Activated CD8-positive, alpha-beta memory T cell treated with anti-CD3 and anti-CD28 coated beads, Interleukin-2, amount 50 U/mL, for 4 hours (primary cell): ENCODE measurements at places on chromosomes 1 and 21.

- DNase-seq = no peak
These were observed 4.8 kb upstream of the ASB17 start for GRCh38 chr1:75937034-75937433.

DNA sequence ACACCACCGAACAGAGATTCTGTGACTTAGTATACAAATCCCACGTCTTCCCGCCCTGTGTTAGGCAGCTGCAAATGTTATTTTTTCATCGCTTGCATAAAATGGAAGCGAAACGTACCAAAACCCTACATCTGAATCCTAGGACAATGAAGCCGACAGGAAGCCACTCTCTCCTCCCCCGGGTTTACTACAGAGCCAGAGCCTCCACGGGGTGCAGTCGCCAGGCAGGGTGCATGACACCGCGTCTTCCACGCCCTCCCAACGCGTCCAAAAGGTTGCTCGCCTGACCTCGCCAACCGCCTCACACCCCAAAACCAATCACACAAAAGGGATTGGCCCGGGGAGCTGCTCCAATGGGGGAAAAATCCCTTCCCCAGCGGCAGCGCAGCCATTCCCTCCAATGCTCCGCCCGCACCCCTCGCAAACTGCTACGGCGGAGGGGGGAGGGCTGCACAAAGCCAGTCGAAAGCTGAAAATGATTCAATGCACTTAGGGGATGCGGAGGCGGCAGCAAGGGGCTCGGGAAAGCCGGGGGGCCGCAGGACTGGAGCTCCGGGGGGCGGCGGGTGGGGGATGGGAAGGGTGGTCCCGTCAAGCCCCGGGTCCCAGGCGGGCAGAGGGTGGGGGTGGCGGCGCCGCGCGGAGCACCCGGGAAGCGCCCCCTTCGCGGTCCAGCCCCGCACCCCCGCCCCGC is 701 bp downstream of the CEP170 start:
- DNase-seq = peak; percentile 56

GRCh38 chr21:16473988-16474387 is 744.2 kb downstream of the USP25 start:
- DNase-seq = no peak

DNA sequence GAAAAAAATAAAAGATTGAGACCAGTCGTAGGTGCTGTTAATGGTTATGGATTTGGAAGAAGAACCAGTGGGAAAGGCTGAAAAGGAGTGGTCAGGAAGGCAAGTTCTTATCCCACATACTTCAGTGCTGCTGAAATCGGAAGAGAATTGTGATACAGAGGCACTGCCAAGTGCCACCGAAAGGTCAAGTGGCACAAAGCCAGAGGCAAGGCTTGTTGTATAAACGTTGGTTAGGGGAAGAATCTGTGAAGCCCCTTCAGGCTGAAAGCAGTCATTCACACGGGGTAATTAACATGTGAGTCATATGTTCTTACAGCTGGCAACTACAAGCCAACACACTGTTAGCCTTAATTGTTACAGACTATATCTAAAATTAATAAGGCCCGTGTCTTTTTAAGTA is 48.8 kb downstream of the ZBTB40 start:
- DNase-seq = no peak

GRCh38 chr1:63976006-63976405 is 202.2 kb downstream of the ROR1 start:
- no peak for DNase-seq

DNA sequence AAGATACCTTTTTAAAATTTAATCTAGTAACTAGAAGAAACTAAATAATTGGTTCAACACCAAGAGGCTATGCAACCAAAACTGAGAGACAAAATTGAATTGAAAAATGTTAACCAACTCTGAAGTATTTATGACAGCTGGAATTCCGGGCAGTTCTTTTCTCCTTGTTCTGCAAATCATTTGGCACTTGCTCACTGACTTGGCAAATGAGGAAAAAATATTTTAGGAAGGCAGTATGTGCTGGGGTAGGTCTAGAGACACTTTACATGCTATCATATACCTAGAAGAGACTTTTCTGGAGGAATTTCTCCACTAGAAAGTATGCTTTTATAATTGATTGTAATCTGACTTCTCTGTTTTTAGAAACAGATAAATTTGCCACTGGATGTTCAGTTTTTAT is 22.1 kb upstream of the SH3D21 start:
- no peak for DNase-seq

DNA sequence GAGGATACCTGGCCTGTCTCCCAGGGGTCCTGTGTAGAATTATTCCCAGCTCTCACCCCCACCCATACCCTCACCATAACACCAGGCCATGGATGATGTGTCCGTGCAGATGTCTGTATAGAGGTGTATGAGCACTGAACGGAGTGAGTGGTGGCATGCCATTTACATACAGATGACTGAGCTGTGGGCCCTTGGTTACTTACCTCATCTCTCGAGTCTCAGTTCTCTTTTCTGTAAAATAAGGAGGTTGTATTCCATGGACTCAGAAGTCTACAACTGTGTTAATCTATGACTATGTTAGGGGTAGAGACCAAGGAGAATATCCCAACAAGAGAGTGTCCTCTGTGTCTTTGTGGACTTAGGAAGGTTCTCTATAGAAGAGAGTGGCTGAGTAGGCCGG is 65.6 kb upstream of the CD1D start:
- no peak for DNase-seq

DNA sequence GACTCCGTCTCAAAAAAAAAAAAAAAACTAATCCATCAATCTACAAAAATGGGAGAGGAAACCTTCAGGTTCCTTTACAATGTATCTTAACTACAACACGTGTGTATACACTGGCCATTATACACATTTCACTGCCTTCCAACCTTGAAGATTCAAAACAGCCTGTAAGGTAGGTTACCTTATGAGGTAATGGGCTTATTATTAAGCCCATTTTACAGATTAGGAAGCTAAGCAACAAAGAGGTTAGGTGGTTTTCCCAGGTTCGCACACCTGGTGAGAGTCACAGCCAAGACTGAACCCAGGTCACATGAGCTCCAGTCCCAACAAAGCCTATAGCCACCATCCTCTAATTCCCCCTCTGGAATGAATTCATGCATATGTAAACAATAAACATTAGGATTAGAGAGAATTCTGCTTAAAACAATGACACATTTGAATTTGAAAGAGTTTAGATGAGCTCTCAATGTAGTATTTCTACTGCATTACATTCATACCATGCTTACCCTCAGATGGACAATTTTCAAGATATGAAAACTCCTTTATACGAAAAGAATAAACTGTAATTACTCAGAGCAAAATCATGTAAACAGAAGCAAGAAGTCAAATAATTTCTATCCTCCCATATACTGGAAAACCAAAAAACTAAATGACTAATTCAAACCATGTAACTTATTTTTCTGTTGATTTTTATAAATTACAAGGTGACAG is 54.8 kb downstream of the EIF4G3 start:
- DNase-seq = no peak

- DNase-seq = peak; percentile 64
These were observed 26.8 kb upstream of the CRNN start for GRCh38 chr1:152440635-152441471.

DNA sequence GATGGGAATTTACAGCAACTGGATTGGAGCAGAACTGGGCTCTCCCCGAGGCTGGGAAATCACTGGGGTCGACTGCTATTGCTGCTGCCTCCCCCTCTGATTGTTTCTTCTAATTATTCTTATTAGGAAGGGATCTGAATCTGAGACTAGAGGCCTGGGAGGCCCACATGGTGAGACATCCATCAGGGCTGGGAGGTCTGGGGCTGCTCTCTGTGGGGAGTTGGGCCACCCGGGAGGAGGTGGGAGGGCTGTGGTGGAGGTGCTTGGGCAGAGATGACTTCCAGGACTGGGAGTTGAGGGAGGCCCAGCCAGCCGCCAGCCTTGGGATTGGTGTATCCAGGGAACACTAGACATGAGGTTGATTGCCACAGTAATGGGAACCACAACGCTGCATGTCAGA is 247.9 kb downstream of the GRIK3 start:
- DNase-seq = no peak

DNA sequence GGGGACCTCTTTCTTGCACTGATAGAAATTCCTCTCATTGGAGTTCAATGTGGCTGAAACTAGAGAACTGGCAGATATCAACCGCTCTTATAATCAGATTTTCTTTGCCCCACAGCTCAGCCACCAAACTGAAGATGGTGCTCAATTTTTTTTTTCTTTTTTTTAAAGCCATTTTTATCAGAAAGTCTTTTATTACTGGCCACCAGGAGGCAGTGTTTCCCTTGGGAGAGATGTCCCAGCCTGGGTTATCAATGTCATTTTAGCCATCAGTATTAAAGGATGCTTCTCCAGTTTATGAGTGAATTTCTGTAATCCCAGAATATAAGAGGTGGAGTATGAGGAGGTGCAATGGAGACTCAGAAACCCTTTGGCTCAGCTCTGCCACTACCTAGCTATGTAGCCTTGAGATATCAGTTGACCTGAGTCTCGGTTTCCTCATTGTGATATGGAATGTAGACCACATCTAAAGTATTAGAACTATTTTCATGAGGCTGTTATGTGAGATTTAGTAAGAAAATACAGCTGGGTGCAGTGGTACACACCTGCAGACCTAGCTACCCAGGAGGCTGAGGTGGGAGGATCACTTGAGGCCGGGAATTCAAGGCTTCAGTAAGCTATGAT is 27.6 kb downstream of the CD244 start:
- DNase-seq = peak; percentile 54

- DNase-seq = no peak
These were observed 460.1 kb upstream of the RUNX1 start for GRCh38 chr21:35509001-35509704.

- DNase-seq = no peak
These were observed 2.2 kb downstream of the TACSTD2 start for GRCh38 chr1:58574816-58575215.

GRCh38 chr1:179951383-179952144 is 3.0 kb upstream of the CEP350 start:
- no peak for DNase-seq

DNA sequence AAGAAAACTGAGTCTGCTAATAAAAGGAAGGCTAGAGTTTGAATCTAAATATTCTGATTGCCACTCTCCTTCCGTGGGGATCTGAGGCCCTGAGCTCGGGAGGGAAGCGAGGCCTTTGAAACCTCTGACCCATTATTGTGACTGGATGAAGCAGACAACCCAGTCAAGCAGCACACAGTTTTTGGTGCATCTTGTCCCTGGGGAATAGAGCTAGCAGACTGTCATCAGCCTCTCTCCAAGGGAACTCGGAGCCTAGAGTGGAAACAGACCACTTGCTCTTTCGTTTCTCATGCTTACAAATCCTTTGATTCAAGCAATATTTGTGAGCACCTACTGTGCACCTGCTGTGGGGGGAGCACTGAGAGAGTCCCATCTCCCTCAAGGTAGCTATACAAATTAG is 133.2 kb upstream of the KLHDC7A start:
- DNase-seq = no peak

- DNase-seq = no peak
These were observed 99.4 kb downstream of the VAV3 start for GRCh38 chr1:107865627-107866026.

- DNase-seq = no peak
These were observed 22.2 kb upstream of the KIF1B start for GRCh38 chr1:10188133-10188650.

DNA sequence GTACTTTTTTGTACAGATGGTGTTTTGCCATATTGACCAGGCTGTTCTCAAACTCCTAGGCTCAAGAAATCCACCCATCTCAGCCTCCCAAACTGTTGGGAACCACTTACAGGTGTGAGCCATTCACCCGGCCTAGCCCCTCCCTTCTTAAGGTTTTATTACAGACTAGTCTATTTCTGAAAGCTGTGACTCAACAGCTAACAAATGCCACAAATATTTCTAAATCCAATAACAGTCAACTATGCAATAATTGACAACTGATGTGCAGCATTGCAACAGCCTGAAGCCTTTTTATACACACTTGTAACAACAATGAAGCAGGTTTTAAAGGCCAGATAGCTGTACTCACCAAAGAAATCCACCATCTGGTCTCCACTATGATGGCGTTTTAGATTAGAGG is 51.4 kb downstream of the GRIK1 start:
- DNase-seq = no peak

DNA sequence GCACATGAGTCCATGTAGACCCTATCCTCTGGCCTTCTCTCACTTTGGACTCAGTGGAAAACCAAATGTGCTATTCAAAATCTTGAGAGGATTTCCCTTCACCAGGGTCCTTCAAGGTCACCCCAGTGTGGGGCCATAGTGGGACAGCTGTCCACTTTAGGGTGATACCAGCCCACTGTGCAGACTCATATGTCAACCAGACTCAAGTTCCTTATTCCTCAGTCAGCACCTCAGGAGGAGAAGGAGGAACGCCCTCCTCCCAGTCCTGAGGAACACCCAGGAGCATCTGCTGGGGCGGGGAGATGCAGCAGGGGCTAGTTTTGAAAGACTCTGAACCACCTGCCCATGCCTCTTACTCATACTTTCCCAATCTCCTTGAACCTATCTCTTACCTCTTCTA is 340.9 kb downstream of the MATN1 start:
- no peak for DNase-seq

- DNase-seq = no peak
These were observed 361.1 kb downstream of the HHAT start for GRCh38 chr1:210689826-210690225.

- DNase-seq = no peak
These were observed 81.1 kb upstream of the ATP1B1 start for GRCh38 chr1:169025412-169025811.

DNA sequence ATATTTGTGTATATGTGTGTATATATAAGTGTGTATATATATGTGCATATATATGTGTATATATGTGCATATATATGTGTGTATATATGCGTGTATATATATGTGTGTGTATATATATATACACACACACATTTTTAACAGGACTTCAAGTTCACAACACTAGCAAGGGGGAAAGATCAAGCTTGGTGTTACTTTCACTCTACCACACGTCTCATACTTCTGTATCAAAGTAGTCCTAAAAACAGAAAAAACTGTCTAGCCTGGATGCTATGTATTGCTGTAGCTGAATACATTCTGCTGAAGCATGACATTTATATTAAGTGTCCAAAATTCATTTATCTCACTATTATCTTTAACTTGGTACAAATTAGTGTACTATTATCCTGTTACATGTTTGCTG is 17.9 kb upstream of the ATP6V1G3 start:
- DNase-seq = no peak

- DNase-seq = no peak
These were observed 65.1 kb downstream of the COL18A1 start for GRCh38 chr21:45470087-45470515.

DNA sequence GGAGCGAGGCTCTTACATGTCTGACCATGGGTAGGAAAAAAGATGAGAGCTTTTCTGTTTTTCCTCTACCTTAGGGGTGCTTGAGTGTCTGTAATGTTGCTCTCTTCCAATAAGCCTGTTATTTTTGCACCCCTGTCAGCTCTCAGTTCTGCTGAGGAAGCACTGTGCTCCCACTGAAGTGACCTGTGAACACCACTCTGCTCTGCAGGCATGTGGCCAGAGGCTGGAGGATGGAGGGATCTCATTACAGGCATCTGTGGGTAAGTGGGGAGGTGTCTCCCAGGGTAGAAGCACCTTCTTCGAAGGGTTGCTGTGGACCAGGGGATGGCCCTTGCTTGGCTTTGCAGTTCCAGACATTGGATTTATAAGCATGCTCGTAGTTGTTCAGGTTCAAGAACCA is 56.8 kb upstream of the RBM15 start:
- no peak for DNase-seq
